Fibroblast of mammary gland (primary cell): ENCODE measurements at places on chromosomes 3 and 15.

DNA sequence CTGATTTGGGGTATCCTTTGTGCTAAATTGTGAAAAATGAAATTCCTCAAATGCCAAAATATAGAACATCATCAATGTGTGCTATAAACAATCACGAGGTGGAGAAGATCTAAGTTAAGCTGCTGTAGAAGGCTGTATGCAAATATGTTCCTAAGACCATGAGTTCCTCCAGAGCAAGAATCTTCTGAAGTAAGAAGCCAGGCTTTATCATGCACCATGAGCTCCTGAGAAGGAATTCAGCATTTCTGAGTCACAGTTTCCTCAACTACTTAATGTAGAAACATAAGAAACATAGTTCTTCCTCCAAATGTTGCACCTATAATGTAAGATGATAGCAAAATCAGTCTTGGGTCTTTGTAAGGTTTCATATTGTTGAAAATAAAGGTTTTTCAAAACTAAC is 241.7 kb upstream of the MDFIC2 start:
- DNase-seq, result no peak

GRCh38 chr3:60289341-60290121 is 961.7 kb downstream of the FHIT start:
- no peak for DNase-seq

- DNase-seq, result peak; percentile 81
Measured at GRCh38 chr3:171967932-171968678, 71.3 kb upstream of the FNDC3B start.

- no peak for DNase-seq
Measured at GRCh38 chr15:45666119-45666875, 31.5 kb downstream of the SQOR start.

- DNase-seq, result peak; percentile 56
Measured at GRCh38 chr3:113166719-113167492, 44.5 kb upstream of the BOC start.

DNA sequence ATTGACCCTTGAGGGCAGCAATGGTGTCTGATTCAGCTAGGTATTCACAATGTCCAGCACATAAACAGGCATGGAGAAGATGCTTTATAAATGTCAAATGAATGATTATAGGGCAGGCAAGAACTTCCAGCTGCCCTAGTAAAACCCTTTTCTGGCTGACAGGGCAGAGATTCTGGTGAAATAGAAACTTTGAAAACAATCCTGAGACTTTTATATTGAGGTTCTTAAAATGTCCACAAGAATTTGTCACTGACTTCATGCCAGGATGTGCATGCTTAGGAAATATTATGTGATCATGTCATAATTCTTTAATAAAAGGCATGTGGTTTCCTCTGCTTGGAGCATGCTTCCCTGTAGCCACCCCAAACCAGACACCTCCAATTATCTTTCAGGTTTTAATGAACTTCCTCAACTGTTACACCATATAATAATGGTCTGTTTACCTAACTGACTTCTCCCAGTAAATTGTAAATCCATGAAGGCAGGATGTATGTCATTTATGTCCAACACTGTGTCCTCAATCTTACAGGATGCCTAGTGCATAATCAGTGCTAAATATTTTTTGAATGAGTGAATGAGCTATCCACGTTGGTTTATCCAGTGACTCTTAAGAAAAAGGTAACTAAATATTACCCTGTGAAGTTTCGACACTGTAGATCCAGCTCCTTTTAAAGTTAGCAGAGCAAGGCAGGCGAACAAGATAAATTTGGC is 43.4 kb upstream of the CLRN1 start:
- peak; percentile 29 for DNase-seq

DNA sequence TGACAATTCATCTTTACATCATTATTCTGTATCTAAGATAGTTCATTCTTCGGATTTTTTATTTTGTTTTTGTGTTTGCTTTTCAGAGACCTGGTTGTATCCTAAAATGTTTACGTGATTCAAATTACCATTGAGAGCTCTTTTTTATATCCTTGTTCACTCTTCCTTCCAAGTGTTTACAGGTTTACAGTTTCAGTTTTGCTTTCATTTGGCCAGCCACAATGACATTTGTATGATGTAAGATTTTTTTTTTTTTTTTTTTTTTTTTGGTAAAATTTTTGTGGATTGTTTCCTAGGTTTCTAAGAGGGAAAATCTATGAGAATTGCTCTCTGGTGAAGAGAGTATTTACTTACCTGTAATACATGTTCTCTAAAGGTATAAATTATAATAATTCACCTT is 55.0 kb downstream of the SETD5 start:
- DNase-seq, result peak; percentile 10

DNA sequence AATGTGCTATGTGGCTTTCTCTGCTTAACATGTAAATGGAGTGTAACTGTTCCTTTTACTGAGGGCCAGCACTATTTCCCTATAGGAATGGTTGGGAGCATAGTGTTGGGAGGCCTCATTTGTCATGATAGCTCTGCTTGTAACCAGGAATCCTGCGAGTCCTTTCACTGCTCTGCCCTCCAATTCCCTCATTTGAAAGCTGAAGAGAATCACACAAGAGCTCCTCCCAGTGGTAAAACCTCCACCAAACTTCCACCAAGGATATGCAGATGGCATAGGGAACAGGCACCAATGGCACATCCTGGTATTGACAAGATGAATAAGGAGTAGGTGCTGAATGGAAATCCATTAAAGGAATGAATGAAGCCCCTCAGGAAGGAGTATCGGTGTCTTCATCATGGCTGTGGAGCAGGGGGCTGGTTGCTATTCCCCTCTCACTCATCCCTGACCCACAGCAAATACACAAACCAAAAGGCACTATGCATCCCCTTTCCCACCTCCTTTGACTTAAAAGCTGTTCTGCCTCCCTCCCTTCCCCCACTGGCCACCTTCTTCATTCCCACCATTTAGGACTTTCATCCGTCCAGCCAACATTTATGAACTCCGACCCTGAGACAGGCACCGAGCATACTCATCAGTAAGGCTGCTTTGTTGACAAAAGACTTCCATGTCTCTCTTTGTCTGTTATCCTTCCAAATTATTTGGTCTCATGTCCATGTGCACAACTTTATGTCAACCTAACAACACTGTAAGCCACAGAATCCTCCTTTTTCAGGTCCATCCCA is 560.8 kb downstream of the FOXP1 start:
- peak; percentile 43 for DNase-seq

DNA sequence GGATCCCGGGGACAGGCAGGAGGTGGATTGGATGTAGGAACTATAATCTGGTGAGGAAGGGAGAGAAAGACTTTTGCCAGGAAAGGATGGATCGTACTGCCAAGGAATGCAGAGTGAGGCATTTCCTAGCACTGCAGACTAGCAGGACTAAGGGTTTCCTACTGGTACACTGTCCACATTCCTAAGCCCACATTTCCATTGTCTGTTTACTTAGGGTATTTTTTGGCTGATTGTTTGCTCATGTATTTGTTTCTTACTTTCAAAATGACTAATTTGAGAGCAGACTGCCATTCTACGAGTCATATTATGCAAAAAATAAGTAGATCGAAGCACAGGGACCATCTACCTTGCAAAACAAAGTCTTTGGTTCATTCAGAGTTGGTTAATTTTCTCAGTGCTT is 1029.5 kb upstream of the NR2F2 start:
- DNase-seq, result peak; percentile 54

DNA sequence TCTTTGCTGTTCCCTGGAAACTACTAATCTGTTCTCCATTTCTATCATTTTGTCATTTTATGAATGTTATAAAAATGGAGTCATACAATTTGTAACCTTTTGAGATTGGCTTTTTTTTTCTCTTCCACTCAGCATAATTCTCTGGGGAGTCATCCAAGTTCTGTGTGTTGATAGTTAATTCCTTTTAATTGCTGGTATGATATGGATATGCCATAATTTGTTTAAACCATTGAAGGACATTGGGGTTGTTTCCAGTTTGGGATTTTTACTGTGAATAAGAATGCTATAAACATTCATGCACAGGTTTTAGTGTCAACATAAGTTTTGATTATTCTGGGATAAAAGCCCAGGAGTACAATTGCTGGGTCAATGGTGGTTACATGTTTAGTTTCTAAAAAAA is 279.4 kb downstream of the WNT5A start:
- no peak for DNase-seq

GRCh38 chr3:170840291-170840859 is 29.6 kb downstream of the RPL22L1 start:
- DNase-seq, result peak; percentile 38

DNA sequence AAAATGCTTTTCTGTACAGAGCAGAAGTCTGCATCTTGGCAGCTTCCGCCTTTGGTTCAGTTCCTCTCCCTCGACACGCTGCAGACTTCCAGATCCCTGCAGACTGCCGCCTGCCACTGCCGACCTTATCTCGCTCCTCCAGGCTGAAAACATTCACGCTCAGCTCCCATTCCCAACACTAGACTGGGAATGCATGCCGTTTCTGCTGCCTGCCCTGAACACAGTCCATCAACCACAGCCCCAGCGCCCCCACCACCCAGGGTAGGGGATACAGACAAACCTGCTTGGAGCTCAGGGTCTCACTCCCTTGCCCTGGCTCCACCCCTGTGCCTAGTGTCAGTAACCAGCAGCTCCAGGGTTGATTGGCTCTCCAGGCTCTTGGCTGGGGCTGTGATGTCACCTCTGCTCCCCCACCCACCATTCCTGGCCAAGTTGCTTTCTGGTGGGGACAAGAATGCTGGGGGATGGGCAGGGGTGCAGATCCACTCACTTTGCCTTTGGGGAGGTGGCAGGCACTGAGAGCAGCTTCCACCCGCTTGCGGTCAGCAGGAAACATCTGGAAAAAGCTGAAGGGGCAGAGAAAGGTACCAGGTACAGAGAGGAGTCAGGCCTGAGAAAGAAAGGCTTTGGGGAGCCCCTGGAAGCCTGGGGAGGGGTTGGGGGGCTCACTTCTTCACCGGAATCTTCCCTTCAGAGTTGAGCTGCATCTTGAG is 6.1 kb downstream of the PLCB2 start:
- DNase-seq, result no peak

GRCh38 chr15:42121682-42122081 is 27.3 kb upstream of the PLA2G4D start:
- DNase-seq, result no peak

GRCh38 chr3:131714585-131715220 is 211.9 kb upstream of the MRPL3 start:
- DNase-seq, result no peak

DNA sequence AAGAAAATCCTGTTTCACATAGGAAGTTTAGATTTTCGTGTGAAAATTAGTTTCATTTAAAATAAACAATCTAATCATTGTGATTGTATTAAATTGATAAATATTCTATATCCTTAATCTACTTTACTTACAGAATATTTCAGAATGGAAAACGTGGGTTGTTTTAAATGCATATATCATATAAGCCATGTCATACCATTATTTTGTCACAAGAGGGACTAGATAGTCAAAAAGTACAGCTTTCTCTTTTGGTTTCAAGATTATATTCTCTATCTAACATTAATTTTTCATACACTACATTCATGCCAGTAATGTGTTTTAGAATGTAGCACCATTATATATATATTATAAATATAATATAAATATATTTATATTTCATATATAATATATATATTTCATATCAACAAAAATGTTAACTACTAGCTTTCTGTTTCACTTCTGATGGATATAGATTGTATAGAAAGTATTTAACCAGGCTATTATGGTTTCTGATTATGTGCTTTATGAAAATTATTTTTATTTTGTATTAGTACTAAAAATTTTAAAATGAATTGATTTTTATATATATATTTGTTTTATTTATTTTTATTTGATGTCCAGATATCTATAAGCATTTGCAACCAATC is 45.3 kb downstream of the OSTN start:
- DNase-seq, result peak; percentile 41

DNA sequence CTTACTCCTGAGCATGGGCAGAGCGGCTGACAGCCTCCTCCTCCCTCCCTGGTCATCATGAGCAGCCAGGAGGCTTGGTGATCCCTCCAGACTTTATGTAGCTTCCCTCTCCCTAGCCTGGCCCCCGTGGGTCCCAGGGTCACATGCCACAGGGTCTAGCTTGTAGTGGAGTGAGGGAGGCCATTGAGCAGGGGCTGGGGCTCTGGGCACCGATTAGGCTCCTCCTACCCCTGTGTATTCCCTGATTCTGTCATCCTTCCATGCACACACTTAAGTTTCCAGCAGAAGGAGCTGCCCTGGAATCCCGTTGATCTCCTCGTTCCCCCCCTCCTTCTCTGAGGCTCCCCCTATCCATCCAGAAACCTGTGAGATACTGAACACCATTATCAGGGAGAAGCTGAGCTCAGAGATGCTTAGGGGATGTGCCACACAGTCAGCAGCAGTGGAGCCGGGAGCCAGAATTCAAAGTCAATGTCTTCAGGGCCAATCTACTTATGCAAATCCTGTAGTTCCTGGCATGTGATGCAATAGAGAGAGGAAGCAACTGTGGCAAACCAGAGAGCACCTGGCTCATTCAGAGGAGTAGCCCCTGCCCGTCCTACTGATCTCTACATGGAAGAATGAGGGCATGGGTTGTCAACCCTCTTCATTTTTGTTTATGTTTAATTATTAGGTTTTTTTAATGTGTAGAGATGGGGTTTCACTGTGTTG is 17.2 kb downstream of the CCDC33 start:
- DNase-seq, result no peak

DNA sequence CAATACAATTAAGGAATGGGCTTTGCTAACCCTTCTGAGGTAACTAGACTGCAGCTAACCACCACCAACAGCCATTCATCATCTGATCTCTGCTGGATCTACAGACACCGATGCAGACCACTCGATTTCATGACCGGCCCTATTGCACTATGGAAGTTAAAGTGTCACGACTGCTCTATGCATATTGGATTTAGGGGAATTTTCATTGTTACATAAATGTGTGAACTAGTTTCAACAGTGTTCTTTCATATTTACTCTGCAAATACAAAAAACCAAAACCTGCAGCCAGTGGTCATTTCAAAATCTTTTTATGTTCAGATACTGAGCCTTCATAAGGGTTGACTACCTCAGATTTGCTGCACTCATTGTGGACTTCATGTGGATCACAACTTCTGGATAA is 14.5 kb downstream of the CDV3 start:
- no peak for DNase-seq

DNA sequence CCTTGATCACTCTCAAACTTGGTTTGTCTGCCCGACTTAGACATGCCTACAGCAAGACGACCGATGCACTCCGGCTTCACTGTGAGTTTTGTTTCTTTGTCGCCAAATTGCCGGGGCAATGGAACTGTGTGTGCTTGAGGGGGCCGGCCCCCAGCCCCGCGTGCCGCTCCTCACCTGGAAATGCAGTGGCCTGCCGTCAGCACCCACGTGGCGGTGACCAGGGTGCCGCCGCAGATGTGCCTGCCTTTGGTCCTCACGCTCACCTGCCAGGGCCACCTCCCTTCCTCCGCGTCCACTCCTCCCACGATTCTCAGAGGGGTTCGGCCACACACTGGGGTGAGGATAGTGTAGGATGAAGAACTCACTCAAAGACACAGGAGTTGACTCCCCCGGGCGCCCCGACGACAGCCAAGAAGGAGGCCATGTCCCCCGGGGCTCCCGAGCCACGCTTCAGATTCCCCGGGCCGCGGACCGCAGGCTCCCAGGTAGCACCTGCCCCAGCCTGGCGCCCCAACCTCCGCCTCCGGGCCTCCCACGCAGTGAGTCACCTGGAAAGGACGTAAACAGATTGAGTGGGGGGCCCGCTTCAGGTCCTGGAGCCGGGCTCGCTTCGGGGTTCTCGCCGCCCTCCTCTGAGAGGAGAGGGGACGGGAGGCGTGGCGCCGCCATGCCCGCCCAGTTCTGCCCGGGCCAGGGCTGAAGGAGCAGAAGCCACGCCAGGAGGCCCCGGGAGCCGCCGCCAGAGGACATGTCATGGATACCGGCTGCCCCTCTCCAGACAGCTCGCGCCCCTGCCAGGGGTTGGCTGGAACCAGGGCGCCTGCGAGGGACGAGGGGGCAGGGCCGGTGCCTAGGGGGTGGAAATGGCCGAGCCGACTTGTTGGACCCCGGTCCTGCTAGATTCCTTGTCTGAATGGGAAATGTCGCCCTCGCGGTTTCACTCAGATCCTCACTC is 29.6 kb downstream of the MYL3 start:
- DNase-seq, result no peak
